CD4-positive, alpha-beta T cell treated with Interleukin-10 for 1 hour (primary cell): ENCODE measurements at places on chromosomes 2 and 18.
A peak's percentile ranks its signal among the peaks of the same experiment; 100 is the strongest.

- no peak for DNase-seq
Measured at GRCh38 chr2:15364561-15364960, 196.6 kb downstream of the NBAS start.

DNA sequence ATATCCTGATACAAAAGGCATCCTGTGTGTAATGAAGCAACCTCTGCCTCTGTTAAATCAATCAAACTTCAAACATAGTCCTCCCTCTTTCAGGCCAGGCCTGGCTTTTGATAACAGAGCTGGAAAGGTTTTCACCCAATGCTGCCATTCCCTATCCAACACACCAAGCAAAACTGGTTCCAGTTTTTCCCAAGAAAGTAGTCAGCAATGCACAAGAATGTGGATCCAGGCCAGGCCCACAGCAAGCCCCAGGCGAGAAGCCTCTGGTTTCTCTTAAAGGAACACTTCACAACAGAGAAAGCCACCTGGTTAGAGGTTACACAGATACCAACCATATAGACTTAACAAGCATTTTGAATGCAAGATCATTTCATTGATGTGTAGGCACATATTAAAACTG is 49.2 kb upstream of the CCDC150 start:
- DNase-seq = no peak

DNA sequence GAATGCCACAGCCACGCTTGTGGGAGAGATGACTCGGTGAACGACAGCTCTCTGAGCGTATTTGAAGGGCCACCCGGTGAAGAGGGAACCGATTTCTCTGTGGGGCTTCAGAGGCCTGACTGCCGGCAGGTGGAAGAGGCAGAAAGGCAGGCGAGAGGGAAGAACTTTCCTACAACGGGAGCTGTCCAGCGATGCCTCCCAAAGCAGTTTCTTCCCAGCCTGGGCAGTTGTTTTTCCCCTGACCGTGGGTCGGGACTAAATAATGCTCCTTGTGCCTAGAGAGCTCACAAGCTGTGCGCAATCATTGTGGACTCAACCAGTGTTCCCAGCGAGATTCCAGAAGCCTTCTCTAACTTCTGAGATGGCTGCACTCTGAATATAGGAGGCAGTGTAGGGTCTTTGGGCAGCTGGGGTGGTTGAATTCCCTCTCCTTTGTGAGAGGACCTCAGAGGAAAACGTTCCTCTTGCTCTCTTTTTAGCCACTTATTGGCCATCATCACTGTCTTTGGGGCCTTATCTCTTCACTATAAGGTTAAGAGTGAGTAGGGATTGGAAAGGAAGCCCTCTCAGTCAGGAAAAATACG is 710 bp downstream of the SEC11C start:
- no peak for DNase-seq

- DNase-seq = no peak
Measured at GRCh38 chr2:159880729-159881128, 82.7 kb upstream of the CD302 start.

- no peak for DNase-seq
Measured at GRCh38 chr2:122363885-122364284, 608.4 kb downstream of the TSN start.

GRCh38 chr2:233361297-233361696 is 7.0 kb downstream of the DGKD start:
- no peak for DNase-seq

DNA sequence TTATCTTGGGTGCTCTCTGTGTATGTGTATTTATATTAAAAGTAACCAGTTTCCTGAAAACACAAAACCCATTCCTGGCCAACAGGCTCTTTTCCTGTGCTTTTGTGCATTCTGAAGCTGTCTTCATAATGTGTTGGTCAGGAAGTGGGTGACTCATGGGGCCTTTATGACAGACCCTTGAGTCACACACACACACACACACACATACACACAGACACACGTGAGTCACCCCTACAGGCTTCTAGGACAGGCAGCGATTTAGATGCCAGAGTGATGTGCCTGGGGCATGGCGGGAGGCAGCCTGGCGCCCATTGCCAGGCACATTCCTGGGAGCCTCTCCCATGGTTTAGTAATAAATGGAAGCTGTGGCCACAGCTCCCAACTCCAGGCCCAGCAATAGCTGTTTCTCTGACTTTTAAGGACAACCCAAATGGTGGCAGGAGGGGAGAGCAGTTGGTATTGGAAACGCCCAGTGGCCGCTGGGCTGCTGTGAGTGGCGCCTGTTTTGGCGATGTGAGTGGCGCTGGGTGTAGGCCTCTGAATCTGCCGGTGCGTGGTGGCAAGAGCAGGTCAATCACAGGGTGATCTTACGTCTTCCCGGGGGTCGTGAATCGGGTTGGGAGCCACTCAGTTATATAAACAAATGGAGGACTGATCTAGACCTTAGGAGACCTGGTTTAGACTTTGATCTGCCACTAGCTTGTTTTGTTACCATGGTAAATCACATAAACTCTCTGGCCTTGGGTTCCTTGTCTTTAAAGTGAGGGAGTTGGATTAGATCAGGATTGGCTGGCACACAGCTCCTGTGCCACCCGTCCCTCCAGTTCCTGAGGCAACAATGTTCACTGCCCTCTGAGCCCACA is 150.7 kb upstream of the DLX2 start:
- peak; percentile 26 for DNase-seq

DNA sequence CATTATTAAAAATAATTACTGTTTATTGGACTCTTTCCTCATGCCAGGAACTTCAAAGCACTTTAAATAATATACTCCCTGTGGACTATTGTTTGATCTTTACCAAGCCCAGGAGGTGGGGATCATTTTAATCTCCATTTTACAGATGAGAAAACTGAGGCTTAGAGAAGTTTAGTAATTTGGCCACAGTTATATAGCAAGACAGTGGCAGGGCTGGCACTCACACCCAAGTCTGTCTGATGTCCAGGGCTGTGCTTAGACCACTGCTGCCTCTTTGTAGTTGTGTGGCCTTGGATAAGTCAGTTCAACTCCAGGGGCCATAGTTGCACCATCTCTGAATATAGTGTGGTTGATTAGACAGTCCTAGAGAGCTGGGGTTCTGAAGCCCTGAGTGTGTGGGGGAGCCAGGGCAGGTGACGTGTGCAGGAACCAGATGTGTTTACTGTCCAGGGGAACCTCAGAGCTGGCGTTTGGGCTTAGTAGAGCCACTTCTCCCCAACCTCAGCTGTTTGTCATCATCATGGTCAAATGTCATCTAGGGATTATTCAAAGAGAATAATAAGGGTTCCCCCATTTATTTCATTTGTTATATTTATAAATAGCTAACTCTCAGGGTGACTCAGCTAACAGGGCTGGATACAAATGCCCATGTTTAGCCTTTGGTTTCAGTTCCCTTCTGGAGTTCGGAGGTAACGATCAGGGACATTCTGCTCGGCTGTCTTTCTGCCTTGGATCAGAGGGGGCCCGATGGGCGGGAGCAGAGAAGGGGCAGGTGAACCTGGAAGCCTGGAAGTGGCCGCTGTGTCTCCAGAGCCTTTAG is 68.0 kb downstream of the BOLA3 start:
- DNase-seq = no peak
